C1 segment of cervical spinal cord (tissue), 14 donors: ENCODE measurements at places on chromosomes 5 and 9.

GRCh38 chr9:35341021-35341420 is 148.9 kb upstream of the RUSC2 start:
- no peak for DNase-seq

GRCh38 chr9:20623021-20623747 is 885 bp upstream of the MLLT3 start:
- DNase-seq: no peak

DNA sequence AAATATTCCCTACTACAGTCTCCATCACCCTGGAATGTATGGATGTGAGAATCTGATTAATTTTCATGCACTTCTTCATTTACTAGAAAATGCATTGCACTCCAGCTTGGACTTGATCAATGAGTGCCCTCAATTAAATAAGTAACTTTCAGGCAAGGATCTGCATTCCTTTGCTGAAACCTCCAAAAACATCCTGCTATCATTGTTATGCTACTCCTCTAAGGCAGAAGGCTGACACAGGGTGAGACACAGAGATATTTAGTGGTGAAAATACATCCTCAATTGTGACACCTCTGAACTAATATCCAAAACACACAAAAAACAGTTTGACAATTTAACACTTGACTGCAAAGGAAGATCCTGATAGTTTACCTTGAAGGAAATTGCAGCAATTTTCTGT is 57.9 kb upstream of the CDH12 start:
- no peak for DNase-seq

DNA sequence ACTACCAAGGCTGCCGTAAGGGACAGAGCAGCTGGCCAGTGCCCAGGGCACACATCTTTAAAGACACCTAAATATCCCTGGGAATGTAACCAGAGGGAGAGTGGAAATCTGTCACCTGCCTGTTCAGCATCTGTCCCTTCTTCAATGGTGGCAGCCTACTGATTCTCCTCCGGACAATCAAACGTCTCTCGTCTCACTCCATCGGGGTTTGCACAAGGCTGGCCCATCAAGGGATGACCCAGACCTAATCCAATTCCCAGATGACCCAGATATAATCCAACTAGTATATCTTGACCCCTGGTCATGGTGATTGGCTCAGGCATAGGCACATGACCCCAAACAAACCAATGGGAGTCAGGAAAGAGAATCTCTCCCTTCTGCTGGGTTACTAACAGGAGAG is 93.5 kb downstream of the HRH2 start:
- no peak for DNase-seq

DNA sequence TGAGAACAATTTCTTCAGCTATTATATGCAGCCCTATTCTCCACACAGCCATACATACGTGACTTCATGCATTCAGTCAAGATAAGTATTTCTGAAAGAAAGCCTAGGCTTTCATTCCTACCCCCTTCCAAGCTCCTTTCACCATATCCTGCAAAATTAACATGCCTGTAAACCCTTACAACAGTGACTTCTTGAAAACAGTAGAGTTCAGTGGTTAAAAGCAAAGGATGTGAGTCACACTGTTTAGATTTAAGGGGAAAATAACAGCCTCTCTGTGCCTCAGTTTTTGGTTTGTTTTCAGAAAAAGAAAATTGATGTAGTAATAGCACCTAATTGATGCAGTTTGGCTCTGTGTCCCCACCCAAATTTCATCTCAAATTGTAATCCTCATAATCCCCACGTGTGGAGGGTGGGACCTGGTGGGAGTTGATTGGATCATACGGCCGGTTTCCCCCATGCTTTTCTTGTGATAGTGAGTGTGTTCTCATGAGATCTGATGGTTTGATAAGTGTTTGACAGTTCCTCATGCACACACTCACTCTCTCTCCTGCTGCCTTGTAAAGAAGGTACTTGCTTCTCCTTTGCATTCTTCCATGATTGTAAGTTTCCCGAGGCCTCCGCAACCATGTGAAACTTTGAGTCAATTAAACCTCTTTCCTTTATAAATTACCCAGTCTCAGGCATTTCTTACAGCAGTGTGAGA is 264.8 kb downstream of the CETN3 start:
- no peak for DNase-seq

GRCh38 chr5:53010814-53011213 is 21.7 kb downstream of the ITGA2 start:
- DNase-seq: no peak

GRCh38 chr5:137757634-137758033 is 3.5 kb upstream of the HNRNPA0 start:
- DNase-seq: no peak

DNA sequence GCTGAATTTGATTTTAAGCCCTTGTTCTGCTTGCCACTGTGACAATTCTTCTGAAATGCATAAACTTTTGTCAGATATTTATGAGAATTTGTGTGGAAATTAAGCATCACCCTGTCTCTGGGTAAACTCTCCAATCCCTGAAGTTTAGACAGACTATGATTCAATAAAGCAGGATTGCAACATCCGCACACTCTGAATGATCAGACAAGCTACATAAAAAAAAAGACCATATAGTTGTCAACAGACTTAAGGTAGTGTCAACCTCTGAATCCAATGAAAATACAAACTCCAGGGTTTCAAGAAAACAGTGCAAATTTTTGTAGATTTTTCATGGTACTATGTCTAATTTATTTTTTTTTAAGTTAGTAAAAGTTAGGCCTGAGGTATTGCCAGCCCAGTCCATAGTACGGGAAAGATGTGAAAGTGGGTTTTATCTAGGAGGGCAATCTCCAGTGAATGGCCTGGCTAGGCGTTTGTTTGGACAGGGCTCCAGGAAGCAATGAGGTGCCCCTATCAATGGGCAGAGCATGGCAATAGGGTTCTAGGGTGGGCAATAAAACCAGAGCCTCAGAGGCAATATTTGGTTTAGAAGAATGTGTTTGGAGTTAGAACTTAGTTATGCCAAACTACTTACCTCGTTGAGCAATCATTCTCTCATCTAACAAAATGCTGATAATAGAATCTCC is 762.6 kb upstream of the SEMA6A start:
- DNase-seq: no peak

- DNase-seq: no peak
These were observed 73.8 kb downstream of the JAKMIP2 start for GRCh38 chr5:147708708-147709107.

DNA sequence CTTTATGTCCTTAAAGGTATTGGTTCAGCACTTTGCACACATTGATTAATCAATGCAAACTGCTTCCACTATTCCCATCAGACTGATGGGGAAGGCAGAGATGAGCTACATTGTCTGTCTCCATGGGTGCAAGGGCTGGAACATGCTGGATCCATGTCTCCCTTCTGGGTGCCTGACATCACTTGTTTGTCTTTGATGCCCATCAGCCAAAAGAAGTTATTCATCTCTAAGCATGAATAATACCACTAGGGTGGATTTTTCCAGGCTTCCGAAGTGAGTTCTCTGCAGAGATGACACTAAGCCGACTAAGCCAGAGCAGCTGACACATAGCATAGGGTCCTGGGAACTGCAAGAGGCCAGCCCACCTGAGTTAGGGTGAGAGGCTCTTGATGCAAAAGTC is 8.7 kb downstream of the FGF1 start:
- no peak for DNase-seq

DNA sequence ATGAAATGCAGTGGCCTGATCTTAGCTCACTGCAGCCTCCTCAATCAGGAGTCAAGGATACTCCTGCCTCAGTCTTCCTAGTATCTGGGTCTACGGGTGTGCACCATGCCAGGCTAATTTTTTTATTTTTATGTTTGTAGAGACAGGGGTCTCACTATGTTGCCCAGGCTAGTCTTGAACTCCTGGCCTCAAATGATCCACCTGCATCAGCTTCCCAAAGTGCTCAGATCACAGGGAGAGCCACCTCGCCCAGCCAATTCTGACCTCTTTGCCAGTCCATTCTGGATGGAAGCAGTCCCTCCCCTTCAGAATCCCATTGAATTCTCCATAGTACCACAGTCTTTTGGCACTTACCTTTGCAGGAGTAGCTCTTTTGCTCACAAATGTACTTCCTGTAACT is 1.7 kb upstream of the CANX start:
- no peak for DNase-seq

GRCh38 chr9:8686516-8686915 is 886.9 kb upstream of the DMAC1 start:
- DNase-seq: no peak

DNA sequence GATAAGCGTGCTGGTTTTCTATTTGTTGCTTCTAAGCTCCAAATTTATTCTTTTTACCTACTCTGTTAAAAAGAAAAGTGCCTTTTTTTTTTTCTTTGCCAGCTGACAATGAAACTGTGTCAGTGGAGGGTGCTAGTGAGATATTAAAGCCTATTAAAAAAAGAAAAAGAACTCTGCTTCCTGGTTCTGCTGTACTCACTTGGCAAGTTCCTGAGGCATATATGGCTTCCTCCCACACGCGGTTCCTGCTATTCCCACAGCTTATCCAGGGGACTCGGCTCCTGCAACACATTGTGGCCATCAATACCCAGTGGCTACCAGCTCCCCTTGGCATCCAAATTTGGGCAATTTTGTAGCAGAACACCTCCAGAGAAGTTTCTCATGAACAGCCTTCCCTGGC is 1977.7 kb upstream of the CDH9 start:
- no peak for DNase-seq

DNA sequence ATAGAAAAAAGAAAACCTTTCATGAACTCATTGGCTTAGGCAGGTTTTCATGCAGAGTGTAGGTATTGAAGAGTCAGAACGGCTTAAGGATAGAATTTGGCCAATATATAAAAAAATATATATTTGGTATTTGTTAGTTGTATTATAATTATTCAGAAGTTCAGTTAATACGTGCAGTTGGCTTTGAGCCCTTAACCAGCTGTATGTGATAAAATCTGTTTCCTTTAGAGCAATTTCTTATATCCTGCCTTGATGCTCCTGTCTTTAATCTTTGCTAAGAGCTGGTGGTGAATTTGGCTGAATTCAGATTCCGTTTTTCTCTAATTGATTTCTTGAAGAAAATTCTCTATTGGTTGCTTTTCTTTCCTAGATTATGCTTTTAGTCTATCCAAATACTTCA is 3.7 kb downstream of the ANXA1 start:
- DNase-seq: no peak

DNA sequence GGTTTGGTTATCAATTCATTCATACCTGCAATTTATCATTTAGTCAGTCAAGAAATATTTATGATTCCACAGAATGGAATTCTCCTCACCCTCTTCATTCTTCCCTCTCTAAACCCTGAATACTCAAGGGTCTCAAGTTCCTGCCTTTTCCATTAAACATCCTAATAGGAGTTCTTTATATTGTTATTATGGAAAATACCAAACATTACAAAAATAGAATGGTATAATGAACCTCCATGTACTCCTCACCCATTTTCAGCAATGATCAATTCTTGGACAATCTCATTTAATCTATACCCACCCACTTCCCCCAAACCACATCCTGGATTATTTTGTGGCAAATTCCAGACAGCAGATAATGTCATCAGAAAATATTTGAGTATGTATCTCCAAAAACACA is 74.5 kb downstream of the ADAMTS12 start:
- no peak for DNase-seq

GRCh38 chr5:132462856-132463745 is 27.5 kb downstream of the IRF1 start:
- DNase-seq: no peak

DNA sequence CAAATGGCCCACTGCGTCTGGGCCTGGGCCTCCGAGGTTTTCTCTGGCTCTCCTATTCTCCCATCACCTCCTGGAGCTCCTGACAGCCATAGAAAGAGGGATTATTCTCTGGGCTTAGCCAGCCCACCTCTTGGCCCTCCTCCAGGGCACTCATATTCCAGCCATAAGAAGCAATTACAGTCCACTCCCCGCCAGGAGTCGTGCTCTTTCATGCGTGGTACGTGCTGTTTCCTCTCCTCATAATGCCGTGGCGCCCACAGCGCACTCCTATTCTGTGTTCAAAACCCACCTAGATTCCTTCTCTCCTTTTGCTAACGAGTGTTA is 240.8 kb upstream of the ZNF462 start:
- DNase-seq: no peak
